Testis (tissue), 5 donors: ENCODE measurements at places on chromosomes 12 and 14. TPM values are rescaled to one million over a fixed set of nuclear protein-coding genes. Genes with fewer than 3 reads are reported as not detected.

DNA sequence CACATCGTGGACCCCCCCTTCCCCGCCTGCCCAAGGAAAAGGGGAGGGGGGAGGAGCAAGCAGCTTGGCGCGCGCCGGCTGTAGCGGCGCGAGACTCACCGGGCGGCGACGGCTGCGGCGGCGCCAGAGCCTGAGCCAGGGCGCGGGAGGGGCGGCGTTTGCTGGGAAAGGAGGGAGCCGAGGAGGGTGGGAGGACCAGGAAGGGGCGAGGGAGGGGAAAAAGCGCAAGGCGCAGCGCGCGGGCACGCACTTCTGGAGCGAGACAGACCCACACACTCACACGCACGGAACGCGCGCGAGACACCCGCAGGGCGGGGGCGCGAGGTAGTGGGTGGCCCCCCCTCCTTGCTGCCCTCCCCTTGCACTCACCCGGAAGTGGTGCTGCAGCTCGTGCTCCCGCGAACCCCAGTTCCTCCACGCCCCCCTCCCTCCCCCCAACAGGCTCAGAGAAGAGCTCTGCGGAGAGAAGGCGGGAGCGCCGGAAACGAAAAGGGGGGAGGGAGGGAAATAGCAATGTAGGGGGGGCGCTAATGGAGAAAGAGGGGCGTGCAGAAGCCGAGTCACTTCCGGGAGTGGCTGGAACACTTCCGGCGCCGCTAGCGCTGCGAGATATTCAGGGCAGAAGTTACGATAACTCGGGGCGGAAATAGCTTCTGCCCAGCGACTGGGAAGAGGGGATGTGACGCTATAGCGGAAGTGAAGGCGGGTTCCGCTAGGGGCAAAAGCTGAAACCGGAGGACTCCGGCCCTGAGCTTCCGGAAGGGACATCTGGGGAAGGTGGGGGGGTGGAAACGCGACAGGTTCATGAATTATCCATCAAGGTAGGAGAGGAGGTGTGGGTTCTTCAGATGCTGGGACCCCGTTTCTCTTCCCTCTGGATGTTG is at the start of gene ZNF384:
Gene ZNF384 (minus strand): TSS at position 377 of the 884 bp plus-strand sequence. CDS start 9,855 bp downstream, outside the sequence.
- no peaks in the 10 kb centered on the region for H3K36me3 ChIP-seq
- peak within 1 kb of the TSS; percentile 94 for H3K4me3 ChIP-seq
- peak; percentile 99 for DNase-seq
- peak within 1 kb of the TSS; percentile 95 for H3K27ac ChIP-seq

GRCh38 chr14:101588990-101589389 is 27.7 kb downstream of the DIO3 start:
- no peak overlapping the region for H3K4me3 ChIP-seq
- no peak overlapping the region for H3K27ac ChIP-seq
- no peaks in the 10 kb centered on the region for H3K36me3 ChIP-seq
- no peaks in the 10 kb centered on the region for H3K27me3 ChIP-seq

Gene LRRC43
- 11.0 TPM for total RNA-seq

Gene SIX6
- total RNA-seq = 0.39 TPM
